Fibroblast of upper back skin (primary cell): ENCODE measurements at places on chromosomes 3 and 15.

GRCh38 chr3:46955801-46956259 lies 20.7 kb downstream of the CCDC12 start:
- no peak for DNase-seq

DNA sequence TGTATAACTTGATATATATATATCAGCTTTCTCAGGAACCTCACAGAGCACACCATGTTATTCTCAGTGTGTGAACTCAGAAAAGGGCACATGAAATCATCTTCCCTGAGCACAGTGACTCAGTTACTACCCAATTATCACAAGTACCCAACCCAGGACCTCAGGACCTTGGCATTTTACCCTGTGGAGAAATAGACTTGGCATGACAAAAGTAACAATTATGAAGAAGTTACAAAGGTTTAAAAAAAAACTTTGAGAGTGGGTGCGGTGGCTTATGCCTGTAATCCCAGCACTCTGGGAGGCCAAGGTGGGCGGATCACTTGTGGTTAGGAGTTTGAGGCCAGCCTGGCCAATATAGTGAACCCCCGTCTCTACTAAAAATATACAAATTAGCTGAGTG lies 52.4 kb downstream of the ONECUT1 start:
- DNase-seq = no peak

DNA sequence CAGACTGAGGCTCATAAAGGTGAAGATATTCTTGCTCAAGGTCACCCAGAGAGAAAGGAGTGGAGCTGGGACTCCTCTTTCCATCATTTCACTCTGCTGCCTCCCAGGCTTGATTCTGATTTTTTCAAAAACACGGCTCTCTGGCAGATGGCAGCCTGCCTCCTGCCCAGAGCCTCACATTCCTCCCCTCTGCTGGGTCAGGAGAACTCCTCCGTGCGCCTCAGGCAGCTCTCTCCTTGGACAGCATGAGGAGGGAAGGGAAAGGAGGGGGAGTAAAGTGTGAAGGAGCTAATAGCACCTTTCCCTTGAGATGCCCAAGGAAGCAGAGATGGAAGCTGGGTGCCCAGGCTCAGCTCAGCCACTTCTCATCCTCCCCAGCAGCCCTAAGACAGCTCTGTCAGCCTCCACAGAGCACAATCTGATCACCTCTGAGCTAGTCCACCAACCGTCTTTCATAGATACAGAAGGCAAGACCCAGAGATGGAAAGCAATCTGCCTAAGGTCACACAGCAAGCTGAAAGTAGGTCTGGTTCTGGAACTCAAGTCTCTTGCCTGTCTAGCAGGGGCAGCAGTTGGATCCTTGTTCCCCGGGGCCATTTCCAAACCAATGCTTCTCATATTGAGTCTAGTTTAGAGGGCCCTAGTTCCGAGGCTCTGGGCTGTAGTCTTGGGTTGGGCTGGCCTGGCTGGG lies 3.5 kb downstream of the RLBP1 start:
- DNase-seq = no peak

GRCh38 chr15:99450896-99451358 lies 114.9 kb upstream of the MEF2A start:
- peak; percentile 51 for DNase-seq
